Naive B cell (primary cell): ENCODE measurements at places on chromosomes 7 and 10. TPM values are rescaled to one million over a fixed set of nuclear protein-coding genes. Genes with fewer than 3 reads are reported as not detected.

Gene PON1
- not detected for polyA plus RNA-seq

GRCh38 chr7:117269417-117269816, 53.4 kb downstream of the WNT2 start:
- H3K36me3 ChIP-seq: no peaks in the 10 kb centered on the region

- H3K27me3 ChIP-seq: peaks cover 68% of the 10 kb centered on the region
- peak within 1 kb of the TSS; percentile 78 for H3K4me3 ChIP-seq
- H3K27ac ChIP-seq: no peak within 1 kb of the TSS
These were observed at the start of gene CELF2 for GRCh38 chr10:11017570-11018431. Gene CELF2, plus strand, starts transcription at chr10:11017872. Its CDS starts 218 bp downstream, at chr10:11018090.

- no peaks in the 10 kb centered on the region for H3K36me3 ChIP-seq
- no peak overlapping the region for H3K27ac ChIP-seq
- peaks cover 4% of the 10 kb centered on the region for H3K27me3 ChIP-seq
- no peaks in the 10 kb centered on the region for H3K4me1 ChIP-seq
- H3K4me3 ChIP-seq: no peak overlapping the region
- DNase-seq: no peak
These were observed 18.0 kb upstream of the SFR1 start for GRCh38 chr10:104103956-104104355.

DNA sequence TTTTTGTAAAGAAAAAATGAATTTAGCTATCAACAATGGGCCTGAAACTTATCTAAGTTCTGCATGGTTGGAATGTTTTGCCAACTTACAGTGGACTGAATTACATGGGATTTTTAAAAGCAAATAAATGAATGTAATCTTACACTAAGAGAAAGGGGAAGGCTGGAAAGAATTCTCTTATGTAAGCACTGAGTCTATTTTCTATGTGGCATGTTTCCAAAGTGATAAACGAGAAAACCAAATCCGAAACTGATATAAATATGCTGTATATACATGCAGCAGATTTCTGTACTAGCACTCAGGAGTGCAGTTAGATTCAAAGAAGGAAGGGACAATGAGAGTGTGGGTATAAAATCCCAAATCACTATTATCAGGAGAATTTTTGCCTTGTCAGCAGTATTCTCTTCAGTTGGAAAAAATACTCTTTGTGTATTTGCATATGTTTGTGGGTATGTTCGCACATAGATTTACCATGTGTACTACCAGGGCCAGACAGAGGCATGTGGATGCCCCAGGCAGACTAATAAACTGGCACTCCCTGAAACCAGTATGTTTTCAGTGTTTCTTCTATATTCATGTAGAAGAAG, 334.3 kb upstream of the SEMA3D start:
- H3K36me3 ChIP-seq: no peaks in the 10 kb centered on the region
- H3K27me3 ChIP-seq: no peaks in the 10 kb centered on the region
- no peaks in the 10 kb centered on the region for H3K4me1 ChIP-seq
- H3K4me3 ChIP-seq: no peak overlapping the region
- no peak for DNase-seq

Gene LLCFC1
- polyA plus RNA-seq: not detected
